ENCODE measurements at places on chromosomes 1 and 21.
A peak's percentile ranks its signal among the peaks of the same experiment; 100 is the strongest.

- no peak for DNase-seq
Measured at GRCh38 chr1:12065872-12066271, 2.8 kb downstream of the TNFRSF8 start.

GRCh38 chr1:59474496-59474895 lies 177.6 kb downstream of the FGGY start:
- no peak for DNase-seq

- DNase-seq: no peak
Measured at GRCh38 chr1:226886122-226886901, 15.9 kb downstream of the PSEN2 start.

GRCh38 chr1:97943354-97943753 lies 22.5 kb upstream of the DPYD start:
- no peak for DNase-seq

GRCh38 chr1:158078569-158079080 lies 85.2 kb downstream of the KIRREL1 start:
- DNase-seq: no peak

DNA sequence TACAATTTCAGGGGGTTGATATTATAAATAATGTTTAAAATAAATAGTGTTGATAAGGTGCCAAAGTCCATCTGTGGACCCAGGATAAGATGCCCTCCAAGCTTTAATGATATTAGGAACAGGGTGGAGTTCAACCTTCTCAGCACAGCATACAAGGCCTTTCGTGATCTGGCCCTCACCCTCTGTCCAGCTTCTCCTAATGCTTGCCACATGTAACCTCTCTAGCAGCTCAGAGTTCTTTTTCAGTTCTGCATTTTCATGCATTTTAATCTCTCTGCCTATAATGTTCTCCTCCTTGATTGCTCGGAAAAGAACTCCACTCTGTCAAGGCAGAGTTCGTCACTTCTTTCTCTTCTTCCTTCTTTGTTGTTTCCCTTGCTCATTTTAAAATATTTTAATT lies 21.4 kb upstream of the SMAP2 start:
- DNase-seq: no peak

GRCh38 chr1:183873642-183874041 lies 68.7 kb downstream of the RGL1 start:
- no peak for DNase-seq

GRCh38 chr1:102776071-102776470 lies 332.3 kb downstream of the COL11A1 start:
- DNase-seq: no peak

GRCh38 chr1:93758842-93759515 lies 77.3 kb upstream of the BCAR3 start:
- no peak for DNase-seq

DNA sequence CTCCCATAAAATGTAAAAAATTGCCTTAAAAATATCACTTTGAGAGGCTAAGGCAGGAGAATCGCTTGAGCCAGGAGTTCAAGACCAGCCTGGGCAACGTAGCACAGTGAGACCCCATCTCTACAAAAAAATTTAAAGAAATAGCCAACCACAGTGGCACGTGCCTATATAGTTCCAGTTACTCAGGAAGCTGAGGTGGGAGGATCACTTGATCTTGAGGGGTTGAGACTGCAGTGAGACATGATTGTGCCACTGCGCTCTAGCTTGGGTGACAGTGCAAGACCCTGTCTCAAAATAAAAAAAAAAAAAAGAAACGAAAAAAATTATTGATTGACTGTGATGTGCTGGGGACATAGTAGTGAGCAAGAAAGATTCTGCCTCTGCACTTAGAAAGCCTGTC lies 38.4 kb downstream of the PKN2 start:
- no peak for DNase-seq

- DNase-seq: no peak
Measured at GRCh38 chr1:226653311-226653921, 85.7 kb downstream of the ITPKB start.

DNA sequence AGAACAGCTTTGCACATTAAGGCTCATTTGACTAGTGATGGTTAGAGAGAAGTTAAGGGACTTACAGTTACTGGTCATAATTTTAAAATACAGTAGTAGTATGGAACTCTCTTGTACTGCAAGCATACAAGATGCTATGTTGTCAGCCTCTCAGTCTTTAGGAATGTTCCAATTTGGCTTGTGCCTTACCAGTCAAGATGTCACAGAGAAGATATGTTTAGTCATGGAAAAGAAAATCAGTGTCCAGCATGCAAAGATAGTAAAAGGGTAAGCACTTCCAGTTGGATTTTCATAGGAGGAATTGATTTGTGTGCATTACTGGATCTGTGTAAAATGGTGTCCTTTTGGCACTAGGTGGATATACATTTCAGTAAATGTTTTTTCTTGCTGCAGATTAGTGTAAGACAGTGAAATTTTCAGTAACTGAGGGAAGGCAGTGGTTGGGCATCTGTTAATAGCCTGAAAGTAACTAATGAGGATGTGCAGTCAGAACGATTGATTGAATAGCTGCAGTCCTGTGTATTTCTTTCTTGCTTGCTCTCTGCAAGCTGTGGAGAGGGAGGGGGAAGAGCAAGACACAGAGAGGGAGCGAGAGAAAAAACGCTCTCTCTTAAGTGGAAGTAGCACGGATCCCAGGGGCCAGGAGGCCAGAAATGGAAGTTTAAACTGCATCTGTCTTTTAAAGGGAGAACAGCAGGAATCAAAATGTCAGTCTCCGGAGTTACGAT lies 108.2 kb downstream of the CLEC20A start:
- DNase-seq: no peak

DNA sequence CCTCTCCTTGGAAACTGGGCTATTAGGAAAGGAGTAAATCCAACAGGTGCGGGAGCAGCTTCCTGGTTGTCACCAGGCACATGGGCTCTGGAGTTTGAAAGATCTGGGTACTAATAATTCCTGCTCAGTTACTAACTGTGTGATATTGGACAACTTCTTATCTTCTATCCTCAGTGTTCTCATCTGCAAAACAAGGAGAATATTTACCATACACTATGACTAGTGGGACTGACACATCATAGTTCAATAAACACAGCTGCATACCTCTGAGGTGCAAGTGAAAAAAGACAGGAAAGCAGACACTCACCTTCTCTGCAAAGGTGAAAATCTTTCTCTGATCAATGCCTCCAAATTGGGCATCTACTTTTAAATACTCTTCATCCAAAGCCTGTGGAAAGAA lies 19.7 kb downstream of the YARS1 start:
- no peak for DNase-seq

GRCh38 chr1:211601982-211602670 lies 23.2 kb upstream of the SLC30A1 start:
- DNase-seq: no peak

DNA sequence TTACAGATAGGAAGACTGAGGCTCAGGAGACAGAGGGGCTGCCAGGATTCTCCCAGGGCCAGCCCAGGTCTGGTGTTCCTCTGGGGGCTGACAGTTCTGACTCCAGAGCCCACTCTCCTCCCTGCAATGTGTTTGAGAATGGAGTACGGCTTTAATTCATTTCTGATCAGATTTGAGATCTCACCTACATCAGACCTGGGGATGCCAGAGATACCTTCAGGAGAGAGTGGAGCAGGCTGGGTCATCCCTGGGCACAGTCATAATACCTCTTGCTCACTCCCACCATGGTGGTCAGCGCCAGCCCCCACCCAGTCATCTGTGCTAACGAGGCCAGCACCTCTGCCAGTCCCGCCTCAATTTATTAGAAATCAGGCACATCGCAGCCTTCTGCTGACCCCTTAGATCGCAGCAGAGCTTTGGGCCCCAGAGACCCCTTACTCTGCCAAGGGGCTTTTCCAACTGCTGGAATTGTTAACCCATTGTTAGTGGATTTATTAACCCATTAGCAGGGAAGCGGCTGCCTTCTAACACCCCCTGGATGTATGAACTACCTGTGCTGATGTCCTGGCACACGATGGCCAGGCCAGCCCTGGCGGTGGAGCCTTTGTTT lies 352.1 kb downstream of the MATN1 start:
- DNase-seq: no peak

GRCh38 chr1:44682883-44683265 lies 8.4 kb downstream of the ARMH1 start:
- DNase-seq: no peak

GRCh38 chr1:5890346-5891106 lies 101.7 kb downstream of the NPHP4 start:
- DNase-seq: no peak

- DNase-seq: peak; percentile 24
Measured at GRCh38 chr1:39657923-39658485, 13.9 kb downstream of the NT5C1A start.

DNA sequence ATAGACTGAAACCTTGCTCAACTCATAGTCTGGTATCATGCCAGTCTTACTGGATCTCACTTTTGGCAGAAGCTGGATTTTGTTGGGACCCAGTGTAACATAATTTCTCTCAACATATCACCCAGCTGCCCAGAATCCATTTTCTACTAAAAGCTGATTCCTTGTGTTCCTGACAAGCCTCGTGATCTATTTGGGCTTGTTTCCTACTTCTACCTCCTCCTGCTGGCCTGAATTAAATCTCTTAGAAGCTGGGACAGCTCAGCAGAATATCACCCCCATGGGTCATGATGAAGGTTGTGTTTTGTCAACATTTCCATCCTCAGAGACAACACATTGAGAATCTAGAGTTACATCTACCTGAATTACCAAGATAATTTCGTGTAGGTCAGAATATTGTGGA lies 7.7 kb downstream of the GOLT1A start:
- no peak for DNase-seq

DNA sequence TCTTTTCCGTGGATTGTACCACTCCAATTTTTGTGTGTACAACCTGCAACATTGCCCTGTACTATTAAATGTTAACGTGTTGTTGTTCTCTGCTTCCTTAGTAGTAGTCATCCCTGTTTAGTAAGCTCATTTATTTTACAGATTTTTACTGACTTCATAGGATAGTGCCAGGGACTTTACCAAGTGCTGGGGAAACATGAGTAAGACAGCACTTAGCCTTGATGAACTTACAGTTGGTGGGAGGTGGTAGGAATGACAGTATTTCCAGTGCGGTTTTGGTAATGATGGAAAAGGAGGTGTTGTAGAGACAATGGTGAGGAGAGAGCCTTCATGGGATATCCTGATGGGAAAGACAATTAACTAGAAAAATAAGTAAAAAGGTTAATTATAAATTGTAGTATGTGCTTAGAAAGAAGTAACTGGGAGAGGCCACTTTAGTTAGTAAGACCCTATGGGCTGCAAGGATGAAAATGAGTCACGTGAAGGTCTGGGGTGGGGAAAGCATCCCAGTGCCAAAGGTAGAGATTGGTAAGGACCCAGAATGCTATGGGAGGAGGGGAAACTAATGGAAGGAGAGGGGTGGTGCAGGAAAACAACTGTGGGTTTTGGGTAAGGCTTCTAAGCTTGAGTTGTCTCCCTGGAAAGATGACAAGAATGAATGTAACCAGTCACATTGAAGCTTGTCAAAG lies 1.7 kb downstream of the RLF start:
- no peak for DNase-seq

Data from stimulated activated CD4-positive, alpha-beta T cell treated with anti-CD3 and anti-CD28 coated beads, Interleukin-15, amount 100 ng/mL, for 1 hour (primary cell).